BE2C (cell line): ENCODE measurements at places on chromosomes 1 and 21.

GRCh38 chr1:34113887-34114286, 51.1 kb downstream of the CSMD2 start:
- no peak for DNase-seq

DNA sequence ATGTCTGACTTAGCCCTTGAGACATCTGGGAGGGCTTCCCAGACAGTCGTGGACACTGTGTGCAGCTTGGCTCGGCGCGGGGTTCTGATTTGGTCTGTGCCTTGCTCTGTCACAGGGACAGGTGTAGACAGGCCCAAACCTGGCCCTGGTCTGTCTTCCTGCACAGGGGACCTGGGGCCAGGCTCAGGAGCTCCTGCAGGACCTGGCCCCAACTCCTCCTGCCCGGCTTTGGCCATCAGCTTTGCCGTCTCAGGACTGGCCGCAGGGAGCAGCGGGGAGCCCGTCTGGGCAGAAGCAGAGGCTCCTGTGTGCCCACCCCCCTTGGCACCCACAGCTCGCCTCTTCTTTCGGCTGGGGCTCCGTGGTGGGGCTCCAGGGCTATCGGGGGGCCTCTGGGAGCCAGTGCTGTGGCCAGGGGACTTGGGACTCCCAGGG, 1.7 kb downstream of the PERM1 start:
- DNase-seq = peak; percentile 7

- no peak for DNase-seq
These were observed 28.3 kb upstream of the TMPRSS2 start for GRCh38 chr21:41536076-41536826.

DNA sequence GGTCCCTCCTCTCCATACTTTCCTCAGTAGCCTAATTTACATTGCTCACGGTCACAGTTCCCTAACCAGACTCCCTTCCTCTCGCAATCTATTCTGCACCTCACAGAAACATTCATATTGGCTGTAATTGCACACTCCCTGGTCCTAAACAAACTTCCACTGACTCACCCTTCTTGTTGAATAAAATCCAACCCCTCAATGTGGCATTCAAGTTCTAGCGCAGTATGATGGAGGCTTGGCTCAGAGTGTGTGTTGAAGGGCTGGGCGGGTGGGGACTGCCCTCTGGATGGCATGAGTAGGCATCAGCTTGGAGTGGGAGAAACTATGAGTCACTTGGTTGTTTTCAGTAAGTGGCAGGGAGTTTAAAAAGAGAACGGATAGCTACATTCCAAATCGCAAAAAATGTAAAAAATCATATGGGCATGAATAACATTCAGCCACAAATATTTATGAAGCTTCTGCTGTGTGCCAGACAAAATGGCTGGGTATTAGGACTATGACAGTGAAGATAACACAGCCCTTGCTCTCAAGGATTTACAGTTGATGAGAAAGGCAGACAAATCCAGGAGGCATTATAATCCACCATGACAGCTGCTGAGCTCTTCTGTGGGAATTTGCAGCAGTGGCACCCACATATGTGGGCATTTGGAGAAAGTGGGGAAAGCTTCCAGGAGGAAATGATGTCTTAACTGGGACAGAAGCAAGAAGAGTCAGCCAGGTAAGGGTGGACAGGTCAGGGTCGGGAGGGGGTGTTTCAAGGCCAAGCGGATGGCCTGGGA, 42.2 kb upstream of the LYST start:
- DNase-seq = no peak

DNA sequence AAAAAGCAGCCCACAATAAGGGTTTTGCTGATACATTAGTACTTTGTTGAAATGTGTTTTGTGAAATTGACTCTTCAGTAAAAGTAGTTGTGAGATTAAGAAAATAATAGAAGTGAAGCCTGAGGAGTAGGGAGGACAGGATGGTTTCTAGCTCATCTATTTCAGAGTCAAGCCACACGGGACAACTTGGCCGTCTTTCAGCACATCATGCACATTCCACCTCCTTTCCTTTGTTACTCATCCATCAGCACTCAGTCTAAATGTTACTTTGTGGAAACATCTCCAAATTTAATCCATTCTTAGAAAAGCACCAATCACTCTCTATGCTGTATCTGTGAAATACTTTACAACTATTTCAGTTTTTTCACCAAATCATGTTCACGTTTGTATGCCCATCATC, 223.3 kb downstream of the FGGY start:
- DNase-seq = no peak

GRCh38 chr1:214435867-214436266, 115.5 kb downstream of the PTPN14 start:
- DNase-seq = no peak

- DNase-seq = no peak
These were observed 201.1 kb upstream of the POGK start for GRCh38 chr1:166638137-166638536.

DNA sequence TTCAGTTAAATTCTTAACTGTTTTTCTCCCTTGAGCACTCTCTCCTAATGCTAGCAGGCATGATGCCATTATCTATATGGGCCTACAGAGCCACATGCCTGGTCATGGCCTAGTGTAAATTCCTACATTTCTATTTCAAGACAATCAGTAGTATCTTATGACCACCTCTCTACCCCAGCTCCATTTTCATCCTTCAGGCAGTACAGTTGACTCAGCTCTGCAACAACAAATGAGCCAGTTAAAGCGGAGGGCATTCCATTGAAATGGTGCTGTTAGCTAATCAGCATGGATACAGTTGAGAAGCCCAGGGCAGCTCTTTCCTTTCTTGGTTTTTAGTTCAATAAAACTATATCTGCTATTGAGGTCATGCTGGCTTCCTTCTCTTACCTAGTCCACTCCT, 150.0 kb downstream of the PPP1R12B start:
- DNase-seq = no peak

GRCh38 chr1:236354330-236355147, 39.5 kb upstream of the EDARADD start:
- DNase-seq = no peak

- no peak for DNase-seq
These were observed 28.4 kb upstream of the LIN9 start for GRCh38 chr1:226337276-226337875.

DNA sequence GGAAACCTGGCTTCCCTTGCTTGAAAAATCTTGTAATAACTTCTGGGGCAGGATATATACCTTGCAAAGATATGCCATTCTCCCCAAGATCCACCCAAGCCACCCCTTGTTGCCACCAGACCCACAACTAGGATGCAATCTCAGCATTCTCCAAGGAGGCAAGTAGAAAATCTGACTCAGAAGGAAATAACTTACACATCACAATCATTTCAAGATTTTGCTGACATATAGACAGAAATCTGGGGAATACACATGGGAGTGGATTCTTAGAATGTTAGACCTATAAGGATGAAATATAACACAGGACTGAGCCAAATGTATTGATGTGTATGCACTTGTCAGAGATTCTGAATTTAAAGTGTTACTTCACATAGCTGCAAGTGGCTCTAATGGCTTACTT, 14.8 kb upstream of the ZDHHC18 start:
- DNase-seq = no peak

GRCh38 chr1:8844501-8845006, 27.1 kb upstream of the RERE start:
- DNase-seq = no peak

GRCh38 chr1:165738794-165739193, 29.9 kb downstream of the TMCO1 start:
- DNase-seq = no peak

- no peak for DNase-seq
These were observed 8.8 kb upstream of the ZNF124 start for GRCh38 chr1:247180581-247180980.
